Myocyte (in vitro differentiated cells): ENCODE measurements at places on chromosomes 16 and 17.

DNA sequence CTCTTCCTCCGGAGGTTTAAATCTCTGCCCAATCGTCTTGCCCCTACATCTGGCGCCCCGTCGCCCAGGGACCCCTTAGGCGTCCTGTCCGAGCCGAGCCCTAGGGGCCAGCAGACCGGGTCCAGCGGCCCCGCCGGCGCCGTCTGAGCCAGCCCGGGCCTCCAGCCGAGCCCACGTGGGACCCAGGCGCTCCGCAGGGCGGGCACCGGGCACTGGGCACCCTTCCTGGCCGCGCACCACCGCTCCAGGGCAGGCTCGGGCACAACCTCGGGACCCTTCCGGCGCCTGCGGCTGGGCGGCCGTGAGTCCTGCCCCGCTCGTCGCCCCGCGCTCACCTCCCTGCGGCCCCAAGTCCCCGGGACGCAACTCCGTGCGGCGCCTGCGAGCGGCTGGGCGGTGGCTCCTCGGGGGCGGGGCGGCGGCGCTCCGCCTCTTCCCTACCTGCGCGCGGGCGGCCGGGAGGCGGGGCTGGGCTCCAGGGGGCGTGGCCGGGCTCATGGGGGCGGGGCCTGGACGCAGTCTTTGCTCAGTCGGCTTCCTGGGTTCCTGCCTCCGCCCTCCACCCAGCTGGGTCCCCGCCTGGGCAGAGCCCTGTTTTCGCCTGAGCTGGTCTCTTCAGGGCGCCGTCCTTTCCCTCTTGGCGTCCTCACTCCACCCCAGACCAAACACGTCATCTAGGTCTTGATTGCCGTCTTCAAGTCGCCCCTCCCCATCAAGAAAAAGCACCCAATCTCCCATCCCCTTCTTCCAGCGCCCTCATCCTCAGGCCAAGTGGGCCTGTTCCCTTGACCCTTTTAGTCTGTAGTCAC is at the start of gene RHBDF2:
RHBDF2 (minus strand) TSS at position 406 of the 809 bp plus-strand sequence. CDS start 19,899 bp downstream, outside the sequence.
- DNase-seq = peak; percentile 71

DNA sequence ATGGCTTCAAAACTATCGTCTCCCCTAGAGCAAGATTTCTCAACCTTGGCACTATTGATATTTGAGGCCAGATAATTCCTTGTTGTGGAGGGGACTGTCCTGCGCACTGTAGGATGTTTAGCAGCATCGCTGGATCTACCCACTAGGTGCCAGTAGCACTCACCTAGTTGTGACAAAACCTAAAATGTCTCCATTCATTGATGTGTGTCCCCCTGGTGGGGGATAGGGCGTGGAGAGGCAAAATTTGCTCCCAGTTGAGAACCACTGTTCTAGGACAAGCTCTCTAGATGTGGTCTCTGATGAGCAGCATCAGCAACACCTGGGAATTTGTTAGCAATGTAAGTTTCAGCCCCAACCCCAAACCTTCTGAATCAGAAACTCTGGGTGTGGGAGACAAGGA is 259.0 kb downstream of the XYLT1 start:
- DNase-seq = no peak

DNA sequence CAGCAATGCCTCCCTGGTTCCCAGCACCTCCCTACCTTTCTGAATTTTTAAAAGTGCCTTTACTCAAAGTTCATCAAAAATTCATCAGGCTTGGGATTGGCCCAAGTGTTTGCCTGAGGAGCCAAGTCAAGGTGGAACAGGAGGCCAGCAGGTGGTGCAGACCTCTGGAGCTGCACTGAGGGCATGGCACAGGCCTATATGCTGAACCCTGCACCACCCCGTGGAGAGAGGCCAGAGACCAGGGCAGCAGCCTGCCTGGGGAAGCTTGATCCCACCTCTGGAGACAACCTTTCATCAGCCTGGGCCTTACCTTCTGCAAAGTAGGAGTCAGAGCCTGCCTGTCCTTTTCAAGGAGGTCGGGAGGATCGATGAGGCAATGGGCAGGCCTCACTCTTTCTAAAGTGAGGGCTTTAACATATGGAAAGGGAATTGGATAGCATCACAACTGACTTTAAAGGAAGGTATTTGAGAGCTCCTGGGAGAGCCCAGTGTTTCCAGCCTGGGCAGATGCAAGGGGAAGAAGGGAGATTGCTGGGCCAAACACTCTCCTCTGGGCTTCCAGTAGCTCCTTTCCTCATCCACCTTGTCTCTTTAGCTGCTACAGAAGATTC is 31.8 kb upstream of the TMEM132E start:
- DNase-seq = no peak

- no peak for DNase-seq
Measured at GRCh38 chr17:83196366-83196765, 117.0 kb downstream of the METRNL start.

DNA sequence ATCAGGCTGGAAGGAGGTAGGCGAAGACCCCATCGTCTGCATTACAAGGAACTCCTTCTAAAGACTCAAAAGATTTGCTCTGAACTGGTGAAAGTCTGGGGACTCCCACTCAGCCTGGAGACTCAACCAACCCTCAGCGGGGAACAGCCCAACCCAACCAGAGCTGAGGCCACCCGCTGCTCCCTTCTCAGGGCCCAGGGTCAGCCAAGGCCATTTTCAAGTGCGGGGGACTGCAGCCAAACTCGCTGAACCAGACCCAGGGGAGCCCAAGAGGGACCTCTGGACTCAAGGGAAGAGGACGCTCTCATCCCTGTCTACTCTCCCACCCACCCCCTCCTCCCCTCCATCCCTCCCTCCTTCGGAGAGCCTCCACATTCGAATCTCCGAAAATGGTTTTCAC is 24.1 kb downstream of the XYLT1 start:
- DNase-seq = no peak

- DNase-seq = no peak
Measured at GRCh38 chr17:65668211-65668610, 106.8 kb upstream of the AXIN2 start.

DNA sequence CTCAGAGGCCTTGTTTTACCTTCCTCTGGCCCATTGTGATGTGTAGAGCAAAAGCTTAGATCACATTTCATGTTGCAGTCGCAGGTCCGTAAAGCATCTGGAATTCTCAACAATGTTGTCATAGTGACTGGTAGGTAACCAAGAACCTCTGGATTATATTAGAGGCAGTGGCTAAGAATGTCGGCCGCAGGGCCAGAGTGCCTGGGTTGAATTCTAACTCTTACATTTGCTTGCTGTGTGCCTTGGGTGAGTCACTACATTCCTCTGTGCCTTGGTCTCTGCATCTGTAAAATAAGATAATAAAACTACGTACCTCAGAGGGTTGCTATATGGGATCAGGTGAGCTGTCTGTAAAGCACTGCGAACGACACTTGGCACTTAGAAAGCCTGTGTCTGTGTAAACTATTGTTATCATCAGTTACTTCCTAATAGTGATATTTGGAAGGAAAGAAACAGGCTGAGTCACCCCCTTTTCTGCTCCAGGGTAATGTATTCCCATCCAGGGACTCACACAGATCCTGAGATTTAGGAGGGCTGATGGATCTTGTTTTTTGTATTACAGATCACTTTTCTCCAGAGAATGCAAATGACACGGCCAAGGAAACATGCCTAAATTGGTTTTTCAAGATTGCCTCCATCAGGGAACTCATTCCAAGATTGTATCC is 52.2 kb downstream of the VPS35L start:
- DNase-seq = no peak

DNA sequence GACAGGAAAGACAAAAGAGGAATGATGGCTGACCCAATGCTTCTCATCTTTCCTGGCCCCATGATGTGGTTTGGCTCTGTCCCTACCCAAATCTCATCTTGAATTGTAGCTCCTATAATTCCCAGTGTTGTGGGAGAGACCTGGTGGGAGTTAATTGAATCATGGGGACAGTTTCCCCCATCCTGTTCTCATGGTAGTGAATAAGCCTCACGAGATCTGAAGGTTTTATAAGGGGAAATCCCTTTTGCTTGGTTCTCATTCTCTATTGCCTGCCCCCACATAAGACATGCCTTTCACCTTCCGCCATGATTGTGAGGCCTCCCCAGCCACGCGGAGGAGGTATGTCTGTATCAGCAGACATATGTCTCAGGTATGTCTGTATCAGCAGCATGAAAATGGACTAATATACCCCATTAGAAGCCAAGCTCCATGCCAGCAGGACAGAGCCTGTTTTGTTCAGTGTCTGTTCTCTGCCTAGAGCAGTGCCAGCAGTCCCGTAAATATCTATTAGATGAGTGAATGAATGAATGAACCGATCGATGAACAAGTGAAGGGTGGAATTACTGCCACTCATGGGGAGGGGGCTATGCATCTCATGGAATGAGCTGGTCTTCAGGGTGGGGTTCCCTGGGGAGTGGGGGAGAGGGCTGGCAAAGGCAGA is 304.4 kb downstream of the SOX9 start:
- no peak for DNase-seq

DNA sequence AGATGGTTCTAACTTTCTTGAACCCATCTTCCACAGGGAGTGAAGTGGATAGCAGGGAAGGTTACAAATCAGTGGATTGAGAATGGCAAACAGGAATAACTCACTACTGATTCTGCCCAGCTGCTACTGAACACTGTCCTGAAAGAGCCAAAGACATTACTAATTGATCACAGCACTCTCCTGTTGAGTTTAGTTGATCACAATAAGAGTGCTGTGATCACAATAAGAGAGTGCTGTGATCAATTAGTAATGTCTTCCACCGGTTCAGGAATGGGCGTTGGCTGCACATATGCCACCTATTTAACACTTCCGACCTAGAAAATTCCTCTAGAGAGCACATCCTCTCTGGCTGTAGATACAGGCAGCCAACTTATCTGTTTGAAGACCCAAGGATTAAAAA is 11.4 kb downstream of the CFAP97D1 start:
- peak; percentile 31 for DNase-seq

DNA sequence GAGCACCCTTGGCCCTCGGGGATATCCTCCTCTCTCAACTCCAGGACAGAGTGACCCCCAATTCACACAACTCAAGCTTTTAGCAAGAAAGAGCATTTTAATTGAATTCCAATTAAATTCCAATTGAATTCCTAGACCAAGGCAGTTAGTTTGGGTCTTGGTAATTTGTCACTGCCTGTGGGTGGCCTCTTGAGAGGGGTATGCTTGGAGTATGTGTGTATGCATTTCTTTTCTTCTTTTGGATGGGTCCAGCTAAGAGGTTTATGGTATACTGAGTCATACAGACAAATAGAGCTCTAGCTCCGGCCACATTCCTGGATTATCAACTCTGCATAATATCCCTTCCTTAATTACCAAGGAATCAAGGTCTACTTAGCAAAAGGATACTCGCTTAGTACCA is 136.7 kb downstream of the PCTP start:
- no peak for DNase-seq

DNA sequence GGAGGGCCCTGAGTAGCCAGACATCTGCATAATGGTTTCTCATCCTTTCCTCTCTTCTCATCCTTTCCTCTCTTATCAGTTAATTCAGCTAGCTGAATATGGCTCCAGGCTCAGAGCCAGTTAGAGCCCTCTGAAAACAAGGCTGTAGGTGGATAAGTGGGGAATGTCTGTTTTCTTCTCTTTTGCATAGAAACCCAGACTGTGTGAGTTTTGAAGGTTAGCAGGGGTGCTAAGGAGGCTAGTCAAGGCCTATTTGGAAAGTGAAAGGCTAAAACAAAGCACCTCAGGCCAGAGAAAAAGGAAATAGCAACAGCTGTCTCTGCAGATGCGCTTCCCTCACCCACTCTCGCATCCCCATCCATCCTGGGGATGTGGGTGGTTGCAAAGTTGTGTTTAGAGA is 420.9 kb downstream of the SHISA9 start:
- DNase-seq = no peak

DNA sequence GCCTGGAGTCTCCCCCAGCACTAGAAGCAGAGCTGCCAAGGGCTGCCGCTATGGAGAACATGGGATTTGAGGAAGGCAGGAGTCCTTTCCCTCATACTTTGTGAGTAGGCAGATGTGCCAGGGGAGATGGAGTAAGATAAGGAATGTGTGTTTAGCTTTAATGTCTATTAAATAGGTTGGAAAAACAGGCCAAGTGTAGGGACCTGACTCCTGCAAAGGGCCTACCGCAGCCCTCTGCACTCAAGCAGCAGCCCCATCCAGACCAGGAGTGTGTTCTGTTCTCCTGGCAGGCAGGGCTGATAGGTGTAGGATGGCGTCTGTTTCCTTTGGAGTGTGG is 1.8 kb upstream of the MIF4GD start:
- no peak for DNase-seq

GRCh38 chr16:75372236-75372856 is 61.0 kb downstream of the CFDP1 start:
- DNase-seq = no peak

DNA sequence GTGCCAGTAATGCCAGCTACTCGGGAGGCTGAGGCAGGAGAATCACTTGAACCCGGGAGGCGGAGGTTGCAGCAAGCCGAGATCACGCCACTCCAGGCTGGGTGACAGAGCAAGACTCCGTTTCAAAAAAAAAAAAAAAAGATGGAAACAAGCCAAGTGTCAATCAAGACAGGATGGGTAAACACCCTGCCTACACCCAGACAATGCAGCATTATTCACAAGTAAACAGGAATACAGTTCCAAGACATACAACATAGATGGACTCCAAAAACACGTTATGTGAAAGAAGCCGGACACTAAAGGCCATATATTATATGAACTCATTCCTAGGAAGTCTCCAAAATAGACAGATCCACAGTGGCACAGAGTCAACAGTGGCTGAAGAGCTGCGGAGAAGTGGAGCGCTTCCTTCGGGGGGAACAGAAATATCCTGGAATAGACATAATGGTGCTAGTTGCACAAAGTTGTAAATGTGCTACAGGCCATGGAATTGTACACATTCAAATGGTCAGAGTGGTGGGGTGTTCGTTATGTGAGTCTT is 33.9 kb downstream of the ANKRD11 start:
- DNase-seq = no peak

- no peak for DNase-seq
Measured at GRCh38 chr17:68326681-68327080, 35.4 kb downstream of the ARSG start.
